ENCODE measurements at places on chromosomes 16 and 17.
A peak's percentile ranks its signal among the peaks of the same experiment; 100 is the strongest.

DNA sequence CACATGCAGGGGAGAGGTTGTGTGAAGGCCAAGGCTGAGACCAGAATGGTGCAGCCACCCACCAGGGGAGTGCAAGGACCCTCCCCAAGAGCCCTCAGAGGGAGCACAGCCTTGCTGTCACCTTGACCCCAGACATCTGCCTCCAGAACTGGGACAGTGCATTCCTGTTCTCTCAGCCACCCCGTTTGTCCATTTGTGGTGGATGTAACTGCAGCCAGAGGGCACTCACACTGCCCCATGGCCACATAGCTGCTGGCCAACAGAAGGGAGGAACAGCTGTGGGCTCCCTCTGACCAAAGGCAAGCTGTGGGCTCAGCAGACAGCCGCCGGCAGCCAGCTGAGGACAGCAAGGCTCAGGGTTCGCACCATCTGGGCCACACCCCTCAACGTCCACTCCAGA lies 49.8 kb upstream of the KLHDC4 start:
- no peak for DNase-seq

- DNase-seq = peak; percentile 63
Observed at GRCh38 chr16:49455991-49456745, 82.6 kb downstream of the C16orf78 start.

DNA sequence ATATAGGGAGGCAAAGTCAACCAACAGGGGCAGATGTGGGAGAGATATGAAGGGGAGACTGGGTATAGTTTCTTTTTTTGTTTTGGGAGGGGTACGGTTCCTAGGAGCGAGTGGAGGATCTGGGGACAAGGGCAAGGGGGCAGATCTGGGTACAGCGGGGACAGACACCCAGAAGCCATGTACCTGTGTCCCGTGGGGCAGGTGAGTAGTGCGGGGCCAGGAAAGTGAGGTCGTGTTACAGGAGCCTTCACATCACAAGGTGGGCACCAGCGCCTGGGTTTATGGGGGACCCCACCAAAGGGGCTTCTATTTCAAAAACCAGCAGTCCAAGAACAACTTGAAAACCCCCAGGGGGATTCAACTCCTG lies 11.5 kb downstream of the LITAF start:
- DNase-seq = peak; percentile 38

- DNase-seq = no peak
Observed at GRCh38 chr17:27807567-27808470, 7.5 kb upstream of the NOS2 start.

- DNase-seq = no peak
Observed at GRCh38 chr16:66382966-66383299, 16.4 kb downstream of the CDH5 start.

DNA sequence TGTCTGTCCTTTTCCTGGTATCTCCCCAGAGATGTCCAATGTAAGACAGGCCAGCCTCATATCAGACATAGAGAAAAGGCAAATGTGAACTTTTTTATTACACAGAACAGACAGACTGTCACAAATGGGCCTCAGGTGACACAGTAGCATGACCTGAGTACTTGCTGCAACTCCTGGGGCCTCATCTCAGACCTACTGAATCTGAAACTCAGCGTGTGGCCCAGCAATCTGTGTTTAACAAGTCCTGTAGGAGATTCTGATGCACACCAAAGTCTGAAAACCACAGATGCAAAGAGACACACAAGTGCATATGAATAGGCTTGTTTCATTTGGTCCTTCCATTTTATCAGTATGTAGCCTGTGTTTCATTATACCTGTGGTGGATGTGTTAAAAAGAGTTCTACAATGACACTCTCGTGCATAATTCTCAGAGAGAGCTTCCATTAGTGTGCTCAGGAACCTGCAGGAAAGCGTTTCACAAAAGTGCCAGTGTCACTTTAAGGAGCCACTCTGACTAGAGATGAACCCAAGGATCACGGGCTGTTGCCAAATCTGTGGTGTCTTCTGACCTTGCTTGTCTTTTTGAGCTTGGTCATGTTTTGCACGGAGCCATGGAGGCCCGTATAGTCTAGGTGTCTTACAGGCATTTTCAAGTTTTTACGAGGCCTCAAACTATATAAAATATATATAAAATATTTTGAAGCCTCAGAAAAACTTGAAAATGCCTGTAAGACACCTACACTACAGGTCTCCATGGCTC lies 33.8 kb upstream of the NF1 start:
- DNase-seq = no peak

DNA sequence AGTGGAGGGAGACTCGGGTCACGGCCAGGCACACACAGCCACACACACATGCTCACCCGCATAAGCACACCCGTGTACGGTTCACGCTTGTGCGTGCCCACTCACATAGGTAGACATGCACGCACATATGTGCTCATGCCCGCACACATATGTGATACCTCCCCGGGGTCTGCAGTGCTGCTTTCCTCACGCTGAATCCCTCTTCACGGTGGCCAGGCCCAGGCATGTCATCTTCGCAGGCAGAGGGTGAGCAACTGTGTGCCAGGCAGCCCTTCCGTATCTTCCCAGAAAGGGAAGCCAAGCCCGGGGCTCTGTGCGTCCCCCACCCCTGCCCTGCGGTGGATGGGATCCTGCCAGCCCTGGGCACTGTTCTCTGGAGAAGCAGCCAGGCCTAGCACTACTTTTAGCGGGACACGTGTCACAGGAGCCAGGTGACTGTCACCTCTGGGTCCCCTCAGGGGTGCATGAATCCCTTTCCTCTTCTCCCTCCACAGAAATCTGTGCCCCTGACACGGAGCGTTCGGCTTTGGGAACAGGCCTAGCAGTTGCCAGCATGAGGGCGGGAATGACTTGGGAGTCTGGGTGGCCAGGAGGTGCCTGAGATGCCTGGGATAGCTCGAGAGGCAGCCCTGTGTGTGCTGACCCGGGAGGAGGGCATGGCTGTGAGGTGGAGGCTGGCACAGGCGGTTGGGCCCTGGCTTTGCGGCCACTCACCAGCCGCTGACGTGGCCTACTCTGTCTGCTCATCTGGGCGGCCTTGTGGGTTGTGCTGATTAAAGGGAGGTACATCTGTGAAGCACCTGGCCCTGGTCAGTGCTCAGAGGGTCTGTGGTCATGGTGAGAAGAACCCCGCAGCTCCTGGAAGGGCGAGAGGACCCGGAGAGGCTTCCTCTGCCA lies 47.5 kb downstream of the BAIAP2 start:
- no peak for DNase-seq

DNA sequence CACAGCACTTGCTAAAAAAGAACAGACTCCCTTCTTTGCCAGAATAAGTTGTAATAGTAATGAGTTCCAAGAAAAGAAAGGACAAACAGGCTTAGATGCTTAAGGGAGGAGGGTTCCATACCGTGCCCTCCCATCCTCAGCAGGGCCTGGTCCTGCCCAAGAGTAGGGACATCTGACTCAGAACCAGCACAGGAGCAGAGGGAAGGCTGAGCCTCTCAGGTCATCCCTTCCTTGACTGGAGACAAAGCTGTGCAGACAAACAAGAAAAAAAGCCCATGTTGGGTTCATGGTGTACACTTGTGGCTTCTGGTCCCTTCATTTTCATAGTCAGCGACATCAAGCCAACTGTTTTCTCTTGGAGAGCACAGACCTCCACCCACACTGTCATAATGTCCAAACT lies 44.2 kb upstream of the NDRG4 start:
- no peak for DNase-seq
